ENCODE measurements at places on chromosomes 3 and 15.

- DNase-seq = no peak
Measured at GRCh38 chr3:17411157-17411877, 331.1 kb downstream of the TBC1D5 start.

GRCh38 chr3:70729845-70730244 is 417.4 kb upstream of the MDFIC2 start:
- DNase-seq = no peak

- peak; percentile 78 for DNase-seq
Measured at GRCh38 chr3:184335661-184336546, 1.5 kb upstream of the FAM131A start.

GRCh38 chr3:72977060-72977808 is 19.4 kb upstream of the PPP4R2 start:
- DNase-seq = no peak

DNA sequence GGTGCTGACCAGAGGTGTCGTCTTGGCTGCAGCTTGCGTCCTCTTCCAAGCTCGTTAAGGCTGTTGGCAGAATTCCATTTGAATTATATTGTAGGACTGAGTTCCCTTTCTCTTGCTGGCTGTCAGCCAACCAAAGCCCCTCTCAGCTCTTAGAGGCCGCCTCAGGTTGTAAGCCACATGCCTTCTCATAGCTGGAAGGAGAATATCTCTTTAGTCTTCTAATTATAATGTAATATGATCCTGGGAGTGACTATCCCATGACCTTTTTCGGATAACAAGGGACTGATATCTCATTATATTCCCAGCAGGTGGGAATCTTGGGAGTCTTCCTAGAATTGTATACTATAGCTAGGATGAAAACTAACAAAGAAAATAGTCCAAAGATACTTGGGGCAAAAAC is 4.8 kb downstream of the SCG5 start:
- no peak for DNase-seq

DNA sequence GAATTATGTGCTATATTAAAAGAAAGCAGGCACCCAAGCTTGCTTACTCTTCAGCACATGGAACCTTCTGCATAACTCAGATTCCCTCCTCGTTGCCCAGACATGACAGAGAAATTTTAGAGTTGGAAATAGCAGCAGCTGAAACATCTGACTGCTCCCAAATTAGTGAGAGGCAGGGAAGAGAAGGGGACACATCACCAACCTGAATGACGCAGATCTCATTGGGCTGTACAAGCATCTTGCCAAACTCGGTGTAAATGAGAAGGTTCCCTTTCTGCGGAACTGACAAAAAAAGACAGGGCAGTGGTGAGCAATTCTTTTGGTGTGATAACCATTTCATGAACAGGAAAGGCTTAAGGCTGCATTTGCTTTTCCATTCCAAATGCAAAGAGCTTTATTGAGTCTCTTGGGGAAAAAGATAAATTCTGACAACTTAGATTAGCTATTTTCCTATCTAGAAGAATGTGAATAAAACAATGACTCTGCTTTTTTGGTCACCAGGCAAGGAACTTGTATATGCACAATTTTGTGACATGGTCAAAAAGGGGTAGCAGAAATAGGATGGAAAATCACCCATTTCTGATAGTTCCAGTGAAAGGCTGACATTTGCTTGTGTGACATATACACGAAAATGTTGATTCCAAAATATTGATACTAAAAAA is 35.1 kb downstream of the HGD start:
- no peak for DNase-seq
